SJSA1 (cell line): ENCODE measurements at places on chromosomes 5 and 9. TPM values are rescaled to one million over a fixed set of nuclear protein-coding genes. Genes with fewer than 3 reads are reported as not detected.

Gene TNFSF15
- total RNA-seq, result not detected in 2 replicates

Gene RETREG1
- 0.26 and 1.7 TPM in 2 replicates for total RNA-seq

Gene ADAMTS12
- total RNA-seq, result 3.9 and 9.1 TPM in 2 replicates

Gene FGFR4
- total RNA-seq, result 1.3 and 4.1 TPM in 2 replicates

GRCh38 chr5:135393229-135393628 is 5.8 kb downstream of the MACROH2A1 start:
- no peak for DNase-seq

DNA sequence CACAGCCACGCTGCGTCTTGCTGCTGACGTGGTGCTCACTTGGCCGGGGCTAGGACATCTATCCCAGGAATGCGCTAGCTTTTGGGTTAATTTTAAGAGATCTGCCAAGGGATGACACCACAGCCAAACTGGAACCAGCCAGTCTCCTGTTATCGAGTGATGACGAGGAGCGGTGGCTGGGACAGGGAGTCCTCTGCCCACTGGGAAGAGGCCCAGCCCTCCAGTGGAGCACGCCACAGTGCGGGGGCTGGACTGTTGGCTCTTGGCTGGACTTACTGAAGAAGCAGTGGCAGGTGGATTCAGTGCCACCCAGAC is 55.1 kb upstream of the PHYKPL start:
- no peak for DNase-seq

DNA sequence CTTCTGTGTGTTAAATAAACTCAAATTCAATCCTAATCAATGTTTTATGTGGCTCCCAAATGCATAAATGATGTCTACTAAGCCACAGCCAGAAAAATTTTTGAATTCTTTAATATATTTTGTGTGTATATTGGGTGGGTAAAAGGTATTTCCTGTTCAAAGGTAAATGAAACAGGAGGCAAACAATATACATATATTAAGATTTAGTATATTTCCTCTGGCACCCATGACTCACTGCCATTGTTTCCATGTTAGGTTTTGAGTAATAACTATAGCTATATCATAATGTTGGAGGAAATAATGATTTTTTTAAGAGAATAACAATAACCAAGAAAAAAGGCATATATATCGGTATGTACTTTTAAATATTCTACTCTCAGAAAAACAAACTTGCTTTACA is 1071.9 kb upstream of the CDH10 start:
- DNase-seq, result no peak

DNA sequence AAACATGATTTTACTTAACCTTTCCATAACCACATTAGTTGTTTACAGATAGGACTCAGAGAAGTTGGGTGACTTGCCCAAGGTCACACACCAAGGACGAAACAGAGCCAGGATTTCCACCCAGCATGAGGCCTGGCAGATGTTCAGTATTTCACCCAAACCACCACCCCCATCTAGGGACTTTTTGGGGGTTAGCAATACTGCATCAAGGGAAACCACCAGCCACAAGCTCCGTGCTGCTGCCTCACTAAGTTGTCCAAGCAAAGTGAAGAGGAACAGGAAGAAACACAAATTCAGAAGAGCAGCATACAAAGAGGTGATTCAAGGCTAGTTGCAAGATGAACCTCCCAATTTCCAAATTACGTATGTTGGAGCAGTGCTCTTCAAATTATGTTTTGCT is 219.6 kb upstream of the RORB start:
- no peak for DNase-seq

GRCh38 chr9:75451505-75451904 is 363.2 kb downstream of the OSTF1 start:
- DNase-seq, result peak; percentile 68

GRCh38 chr5:102958481-102959011 is 161.4 kb downstream of the GIN1 start:
- DNase-seq, result peak; percentile 80

DNA sequence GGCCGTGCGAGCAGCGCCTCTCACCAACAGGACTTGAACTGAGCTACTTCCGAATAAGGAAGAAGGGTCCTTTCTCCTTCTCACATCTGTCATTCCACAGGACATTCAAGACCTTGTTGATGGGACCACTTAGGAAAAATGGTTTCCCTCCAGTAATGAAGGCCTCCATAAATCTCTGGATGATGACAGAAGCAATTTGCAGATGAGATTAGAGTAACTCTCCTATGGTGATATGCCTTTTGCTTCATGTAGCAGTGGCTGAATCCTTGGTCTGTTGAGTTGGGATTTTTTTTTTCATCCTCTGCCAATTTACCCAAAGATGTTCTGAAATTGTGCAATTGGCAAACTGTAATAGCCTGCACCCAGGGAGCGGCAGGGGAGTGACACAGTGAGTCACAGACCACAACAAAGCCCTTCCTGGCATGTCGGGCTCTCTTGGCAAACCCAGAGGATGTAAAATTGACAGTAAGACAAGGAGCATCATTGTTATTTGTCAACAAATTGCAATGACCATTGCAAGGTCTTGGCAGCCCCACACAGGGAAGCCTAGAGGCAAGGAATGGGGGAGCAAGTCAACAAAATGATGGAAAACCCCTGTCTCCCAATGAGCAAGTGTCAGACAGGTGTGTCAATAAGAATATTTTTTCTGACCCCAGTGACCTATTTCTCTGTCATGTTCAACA is 275.9 kb downstream of the ACTL7B start:
- DNase-seq, result no peak

DNA sequence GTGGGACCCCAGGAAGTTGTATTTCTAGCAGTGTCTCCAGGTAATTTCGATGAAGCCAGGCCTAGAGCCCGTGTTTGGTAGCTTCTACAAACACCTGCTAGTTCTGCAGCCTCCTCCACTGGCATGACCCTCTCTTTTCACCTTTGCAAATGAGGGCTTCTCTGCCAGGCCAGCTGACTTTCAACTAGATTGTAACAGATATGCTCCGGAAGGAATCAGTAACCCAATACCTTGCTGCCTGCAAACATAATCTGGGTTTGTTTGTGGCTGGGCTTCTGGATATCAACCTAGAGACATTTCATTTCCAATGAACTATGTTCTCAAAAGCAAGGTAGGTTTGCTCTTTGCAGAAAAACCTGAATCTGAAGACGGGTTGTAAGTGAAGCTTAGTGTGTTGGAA is 354.8 kb downstream of the DMRT2 start:
- DNase-seq, result no peak

GRCh38 chr5:77396017-77396416 is 96.1 kb downstream of the WDR41 start:
- DNase-seq, result no peak

DNA sequence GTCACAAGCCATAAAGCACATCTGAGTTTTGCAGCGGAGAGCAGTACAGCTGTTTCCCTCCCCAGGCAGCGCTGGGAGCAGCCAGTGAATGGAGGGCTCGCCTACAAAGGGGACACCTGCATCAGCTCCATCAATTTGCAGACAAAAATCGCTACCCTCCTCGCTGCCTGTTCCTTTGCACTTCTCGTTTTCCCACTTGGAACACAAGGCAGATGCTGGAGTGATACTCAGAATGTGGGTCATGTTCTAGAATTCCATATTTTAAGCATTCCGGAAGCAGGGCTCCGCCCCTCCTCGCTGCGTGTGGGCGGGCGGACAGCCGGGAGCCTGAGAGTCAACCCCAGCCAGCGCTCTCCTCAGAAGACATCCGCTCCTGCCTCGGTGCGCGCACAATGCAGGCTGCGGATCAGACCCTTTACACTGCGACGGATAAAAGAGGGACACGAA is 92.1 kb downstream of the LMNB1 start:
- no peak for DNase-seq

GRCh38 chr9:87527211-87527916 is 29.7 kb downstream of the DAPK1 start:
- no peak for DNase-seq

- no peak for DNase-seq
Observed at GRCh38 chr5:77761606-77762005, 14.5 kb downstream of the TBCA start.

GRCh38 chr5:133294380-133294779 is 242.6 kb downstream of the HSPA4 start:
- DNase-seq, result no peak

GRCh38 chr9:18806232-18807080 is 226.6 kb downstream of the SAXO1 start:
- no peak for DNase-seq
